ENCODE measurements at places on chromosomes 7 and 10.

DNA sequence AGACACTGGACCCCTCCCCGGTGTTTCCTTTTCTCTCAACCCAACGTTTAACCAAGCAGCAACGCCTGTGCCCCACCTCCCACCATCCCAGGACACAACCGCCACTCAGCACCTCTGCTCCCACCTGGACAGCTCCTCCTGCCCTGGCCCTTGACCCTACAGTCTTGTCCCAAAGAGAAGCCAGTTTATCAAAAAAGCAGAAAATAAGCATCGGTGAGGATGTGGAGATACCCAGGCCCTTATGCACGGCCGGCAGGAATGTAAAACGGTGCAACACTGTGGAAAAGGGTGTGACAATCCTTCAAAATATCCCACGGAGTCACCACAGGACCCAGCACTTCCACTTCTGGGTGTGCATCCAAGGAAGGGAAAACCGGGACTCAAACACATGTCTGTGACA, 176.2 kb upstream of the RNF32 start:
- DNase-seq: no peak

DNA sequence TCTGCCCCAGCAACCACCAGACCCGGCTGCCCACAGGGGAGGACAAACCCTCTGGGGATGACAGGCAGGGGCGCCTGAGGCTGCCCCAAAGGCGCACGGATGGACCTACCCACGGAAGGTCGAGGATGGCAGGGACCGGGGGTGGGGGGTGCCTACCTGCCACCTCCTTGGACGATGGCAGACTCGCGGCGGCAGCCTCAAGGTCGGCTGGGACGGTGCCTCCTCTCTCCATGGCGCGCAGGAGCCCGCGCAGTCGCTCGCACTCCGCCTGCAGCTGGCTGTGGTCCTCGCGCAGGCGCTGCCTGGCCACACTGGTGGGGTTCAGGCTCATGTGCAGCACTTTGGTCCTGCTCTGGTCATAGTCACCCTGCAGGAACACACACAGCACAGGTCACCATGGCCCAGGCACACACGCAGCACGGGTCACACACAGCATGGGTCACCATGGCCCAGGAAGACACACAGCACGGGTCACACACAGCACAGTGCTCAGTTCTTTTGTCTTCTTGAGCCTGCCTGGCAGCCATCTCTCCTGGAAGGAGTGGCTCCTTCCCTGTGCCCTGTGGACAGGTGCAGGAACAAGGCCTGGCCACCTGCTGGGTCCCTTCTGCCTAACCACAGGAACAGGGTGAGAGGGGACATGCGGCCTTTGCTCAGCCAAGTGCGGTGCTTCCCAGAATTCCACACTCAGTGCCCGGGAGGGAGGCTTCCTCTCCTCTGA, 266.6 kb downstream of the ELFN1 start:
- DNase-seq: no peak

GRCh38 chr7:134450294-134451000, 8.5 kb downstream of the AKR1B1 start:
- no peak for DNase-seq

- DNase-seq: no peak
These were observed 9.0 kb downstream of the LRRC27 start for GRCh38 chr10:132341017-132341416.

DNA sequence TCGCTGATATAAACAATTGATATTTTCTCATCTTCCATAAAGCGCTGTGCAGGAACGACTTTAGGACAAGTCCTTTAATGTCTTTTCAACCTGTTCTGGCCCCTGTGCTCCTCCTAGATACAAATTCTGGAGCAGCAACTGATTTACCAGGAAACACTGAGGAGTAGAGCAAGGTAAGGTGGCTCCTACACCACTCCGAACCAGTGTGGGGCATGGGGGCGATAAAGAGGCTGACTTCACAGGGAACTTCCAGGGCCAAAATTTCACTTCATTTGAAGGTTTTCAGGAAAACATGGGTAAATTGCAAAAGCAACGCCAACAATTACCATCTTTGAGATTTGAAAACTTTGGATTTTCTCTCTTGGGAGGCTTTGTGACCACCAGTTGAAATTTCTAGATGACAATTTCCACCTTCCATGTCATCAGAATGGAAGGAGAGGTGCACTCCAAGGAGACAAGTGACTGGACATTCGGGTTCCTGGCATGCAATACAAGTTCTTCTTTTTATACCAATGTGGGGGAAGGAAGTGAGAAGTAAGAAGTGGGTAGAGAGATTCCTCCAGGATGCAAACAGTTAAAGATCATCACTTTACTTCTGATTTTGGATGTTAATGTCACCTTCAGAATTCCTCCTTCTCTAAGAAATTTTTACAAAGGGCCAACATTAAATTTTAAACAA, 118.5 kb downstream of the FAM107B start:
- no peak for DNase-seq

- peak; percentile 41 for DNase-seq
These were observed 143.4 kb downstream of the HERPUD2 start for GRCh38 chr7:35551321-35552081.

- no peak for DNase-seq
These were observed 223.1 kb upstream of the AKR1E2 start for GRCh38 chr10:4602764-4603491.

GRCh38 chr10:117092386-117092785, 45.7 kb downstream of the VAX1 start:
- DNase-seq: no peak

- DNase-seq: no peak
These were observed 9.5 kb downstream of the MNX1 start for GRCh38 chr7:157000741-157001653.

- no peak for DNase-seq
These were observed 263.4 kb downstream of the CDC14C start for GRCh38 chr7:49187543-49188268.

DNA sequence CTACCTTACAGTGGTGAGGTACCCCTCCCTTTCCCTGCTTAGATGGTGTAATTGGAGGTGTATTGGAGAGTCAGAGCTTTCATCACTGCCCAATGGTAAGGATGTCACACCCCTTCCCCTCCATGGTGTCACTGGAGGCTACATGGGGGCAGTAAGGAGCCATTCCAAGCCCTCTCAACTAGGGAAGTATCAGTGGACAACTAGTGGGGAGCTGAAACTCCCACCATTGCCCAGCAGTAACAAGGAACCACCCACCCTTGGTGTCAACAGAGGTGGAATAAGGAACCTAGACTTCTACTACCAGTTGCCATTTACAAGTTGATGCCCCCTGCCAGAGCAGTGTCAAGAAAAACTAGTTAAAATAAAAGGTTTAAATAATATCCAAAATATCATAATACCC, 2.8 kb upstream of the HIBADH start:
- DNase-seq: no peak

- no peak for DNase-seq
These were observed 17.4 kb downstream of the NKX6-2 start for GRCh38 chr10:132768346-132769248.

DNA sequence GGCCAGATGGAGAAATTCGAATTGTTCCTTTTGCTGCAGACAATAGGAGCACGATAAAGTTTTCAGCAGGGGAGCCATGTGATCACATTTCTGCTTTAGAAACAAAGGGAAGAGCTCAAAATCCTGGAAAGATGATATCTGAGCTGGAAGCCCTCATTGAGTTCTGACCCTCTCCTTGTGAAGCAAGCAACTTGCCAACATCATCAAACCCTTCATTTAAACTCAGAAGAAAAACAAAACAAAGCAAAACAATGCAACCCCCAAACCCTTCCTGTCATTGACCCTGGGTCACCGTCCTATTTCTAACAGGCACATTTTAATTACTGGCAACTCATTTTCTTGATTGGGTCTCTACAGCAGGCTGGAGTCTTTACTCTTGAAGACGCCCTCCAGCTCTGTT, 198.3 kb upstream of the ZNF32 start:
- no peak for DNase-seq

- DNase-seq: no peak
These were observed 5.6 kb downstream of the PRSS2 start for GRCh38 chr7:142776206-142776844.

GRCh38 chr7:37105762-37106161, 342.9 kb downstream of the ELMO1 start:
- DNase-seq: no peak

DNA sequence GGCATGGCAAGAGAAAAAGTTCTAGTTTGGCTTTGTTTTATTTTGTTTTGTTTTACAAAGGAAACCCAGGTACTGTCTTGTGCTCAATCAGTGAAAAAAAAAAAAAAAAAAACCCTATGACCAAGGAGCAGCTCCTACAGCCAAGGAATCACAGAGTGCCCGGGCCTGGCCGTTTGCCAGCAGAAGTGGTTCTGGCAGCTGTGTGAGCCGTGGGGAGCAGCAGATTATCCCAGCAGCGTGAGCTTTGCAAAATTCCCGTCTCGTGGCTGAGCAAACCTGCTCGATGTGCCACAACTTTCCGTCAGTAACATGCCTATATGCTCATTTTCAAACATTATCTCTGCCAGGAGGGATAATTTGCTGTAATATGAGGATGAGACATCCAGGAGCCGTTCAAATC, 293.7 kb downstream of the POU6F2 start:
- no peak for DNase-seq

GRCh38 chr10:90614631-90615030, 243.2 kb downstream of the HTR7 start:
- DNase-seq: no peak

- no peak for DNase-seq
These were observed 24.7 kb downstream of the DNAJB12 start for GRCh38 chr10:72330069-72330426.

DNA sequence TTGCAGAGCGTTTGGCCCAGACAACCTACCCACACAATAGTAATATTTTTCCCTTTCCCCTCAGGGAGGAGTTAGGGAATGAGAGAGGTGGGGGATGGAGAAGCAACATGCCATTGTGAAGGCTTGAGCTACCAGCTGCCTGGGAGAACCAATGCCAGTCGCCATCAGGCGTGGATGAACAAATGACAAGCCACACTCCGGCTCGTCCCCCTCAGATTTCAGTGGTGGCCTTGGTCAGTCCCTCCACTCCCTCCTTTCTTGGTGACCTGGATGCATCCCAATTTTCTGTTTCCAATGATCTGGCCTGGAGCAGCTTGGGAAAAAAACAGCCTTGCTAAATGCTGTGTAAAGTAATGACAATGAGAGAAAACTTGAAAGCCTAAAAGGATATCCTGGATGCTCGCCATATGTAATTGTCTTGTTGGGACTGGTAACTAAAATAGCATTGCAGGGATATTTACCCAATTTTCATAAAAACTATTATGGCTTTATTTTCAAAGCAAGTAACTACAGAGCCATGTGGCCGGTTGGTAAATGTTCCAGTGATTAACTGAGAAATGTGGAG, 110.7 kb downstream of the ICA1 start:
- no peak for DNase-seq

DNA sequence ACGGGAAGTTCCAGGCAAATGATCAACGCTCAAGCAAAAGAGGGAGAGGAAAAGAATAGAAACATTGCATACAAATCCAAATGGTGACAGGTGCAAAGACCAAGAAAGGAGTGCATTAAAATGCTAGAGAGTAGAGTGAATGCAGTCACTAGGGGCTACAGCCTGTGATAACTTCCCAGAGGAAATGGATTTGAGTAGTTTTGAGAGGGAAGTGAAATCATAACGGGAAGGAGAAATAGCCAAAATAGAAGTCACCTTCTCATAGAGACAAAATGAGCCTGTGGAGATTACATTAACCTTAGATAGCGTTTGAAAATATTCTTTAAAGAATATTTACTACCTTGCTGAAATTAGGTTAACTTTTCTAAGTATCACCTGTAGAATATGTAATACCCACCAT, 26.5 kb downstream of the NUP42 start:
- no peak for DNase-seq

DNA sequence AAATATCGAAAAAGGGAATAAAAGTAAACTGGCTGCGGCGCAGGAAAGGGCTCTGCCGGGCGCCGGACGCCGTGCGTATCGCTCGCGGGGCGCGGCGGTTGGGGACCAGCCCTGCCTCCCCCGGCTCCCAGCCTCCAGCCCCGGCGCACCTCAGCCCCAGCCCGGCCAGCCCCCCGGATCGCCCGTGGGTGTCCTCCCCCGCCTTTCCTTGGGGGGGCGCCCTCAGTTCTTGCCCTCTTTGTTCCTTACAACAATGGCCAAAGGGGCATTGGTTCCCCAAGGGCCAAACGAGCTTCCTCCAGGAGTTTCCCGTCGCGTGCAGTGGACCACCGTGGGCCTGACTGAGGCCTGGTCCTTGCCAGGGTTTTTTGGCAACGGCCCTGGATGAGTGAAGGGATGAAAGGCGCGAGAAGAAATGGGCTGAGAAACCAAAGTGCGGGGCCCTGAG, 1.2 kb downstream of the MACROH2A2 start:
- peak; percentile 41 for DNase-seq

- no peak for DNase-seq
These were observed 23.8 kb upstream of the AHR start for GRCh38 chr7:17274551-17275245.

DNA sequence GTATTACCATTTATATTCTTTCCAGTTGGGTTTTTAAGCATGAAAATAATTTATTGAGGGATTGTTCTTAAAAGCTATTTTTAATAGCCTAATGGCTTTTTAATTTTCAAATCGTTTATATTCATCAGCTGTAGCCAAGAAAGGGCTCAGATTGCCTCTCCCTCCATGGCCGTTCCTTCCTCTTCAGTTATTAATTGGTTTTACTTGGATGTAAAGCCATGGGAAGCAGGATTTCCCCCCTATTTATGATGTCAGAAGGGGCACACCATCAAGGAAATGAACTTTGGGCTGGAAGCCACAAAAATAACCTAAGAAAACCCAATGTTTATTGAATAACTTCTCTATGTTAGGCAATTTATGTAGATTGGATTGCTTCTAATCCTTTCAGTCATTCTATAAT, 656.3 kb downstream of the TYW1 start:
- no peak for DNase-seq

- no peak for DNase-seq
These were observed 729.1 kb downstream of the TNS3 start for GRCh38 chr7:46852795-46853194.

- no peak for DNase-seq
These were observed 545.9 kb downstream of the SUGCT start for GRCh38 chr7:40680657-40681056.

GRCh38 chr7:81498176-81498575, 271.7 kb downstream of the HGF start:
- DNase-seq: no peak

All from H9 (cell line).